ENCODE measurements at places on chromosomes 3 and 15.

GRCh38 chr3:134374105-134374790 is at the start of gene AMOTL2:
AMOTL2 (minus strand) TSS chr3:134374447; CDS start chr3:134371433, 3,014 bp downstream.
- peak within 1 kb of the TSS; percentile 65 for H3K4me3 ChIP-seq
- no peak for DNase-seq
- H3K36me3 ChIP-seq: no peaks in the 10 kb centered on the region
- H3K4me1 ChIP-seq: peaks cover 11% of the 10 kb centered on the region
- no peak within 1 kb of the TSS for H3K27ac ChIP-seq
- peaks cover 51% of the 10 kb centered on the region for H3K27me3 ChIP-seq

GRCh38 chr3:123371859-123372685 is 76.8 kb downstream of the ADCY5 start:
- H3K27ac ChIP-seq: no peak overlapping the region
- no peaks in the 10 kb centered on the region for H3K36me3 ChIP-seq
- H3K4me3 ChIP-seq: no peak overlapping the region
- no peak for DNase-seq

GRCh38 chr3:127422663-127423375 is 135.0 kb upstream of the PRR20G start:
- H3K27me3 ChIP-seq: peaks cover 30% of the 10 kb centered on the region
- no peak for DNase-seq
- H3K4me1 ChIP-seq: no peaks in the 10 kb centered on the region
- H3K27ac ChIP-seq: no peak overlapping the region
- H3K4me3 ChIP-seq: no peak overlapping the region
- H3K36me3 ChIP-seq: no peaks in the 10 kb centered on the region

DNA sequence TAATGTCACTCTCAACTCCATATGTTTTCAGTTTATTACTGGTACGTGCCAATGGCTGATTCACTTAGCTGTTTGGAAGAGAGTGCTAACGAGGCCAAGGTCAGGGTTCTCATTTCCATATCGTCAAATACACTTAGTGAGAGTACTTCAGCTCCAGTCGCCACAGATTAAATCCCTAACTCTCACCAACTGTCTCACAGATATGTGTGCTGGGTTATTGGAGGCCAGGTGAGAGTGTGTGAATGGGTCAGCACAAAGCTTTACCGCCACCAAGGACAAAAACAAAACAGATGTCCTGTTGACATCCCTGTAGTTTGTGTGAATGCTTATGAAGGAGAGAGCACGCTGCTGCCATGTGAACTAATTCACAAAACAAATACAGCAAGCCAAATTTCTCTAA is 133.5 kb upstream of the TBL1XR1 start:
- no peaks in the 10 kb centered on the region for H3K27me3 ChIP-seq
- H3K4me3 ChIP-seq: no peak overlapping the region
- H3K4me1 ChIP-seq: peaks cover 28% of the 10 kb centered on the region
- H3K36me3 ChIP-seq: no peaks in the 10 kb centered on the region
- DNase-seq: no peak
- no peak overlapping the region for H3K27ac ChIP-seq

DNA sequence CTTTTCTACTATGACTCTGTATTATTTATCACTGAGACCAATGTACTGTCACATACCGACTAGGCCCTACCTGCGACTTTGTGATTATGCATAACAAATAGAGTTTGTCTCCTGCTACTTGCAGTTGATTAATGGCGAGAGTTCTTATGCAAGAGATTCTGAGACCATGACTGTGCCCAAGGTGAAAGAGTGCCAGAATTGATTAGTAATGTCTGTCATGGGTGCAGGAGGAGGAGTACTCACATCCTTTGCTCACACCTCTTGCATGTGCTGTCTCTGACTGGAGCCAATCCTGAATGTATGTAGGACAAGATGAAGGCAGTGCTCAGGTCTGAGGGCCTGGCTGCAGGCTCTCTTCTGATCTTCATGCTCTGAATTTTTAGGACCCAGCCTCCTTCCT is 260.7 kb downstream of the THSD4 start:
- no peak for DNase-seq
- no peaks in the 10 kb centered on the region for H3K4me1 ChIP-seq
- no peaks in the 10 kb centered on the region for H3K36me3 ChIP-seq
- H3K27me3 ChIP-seq: peaks cover 10% of the 10 kb centered on the region

DNA sequence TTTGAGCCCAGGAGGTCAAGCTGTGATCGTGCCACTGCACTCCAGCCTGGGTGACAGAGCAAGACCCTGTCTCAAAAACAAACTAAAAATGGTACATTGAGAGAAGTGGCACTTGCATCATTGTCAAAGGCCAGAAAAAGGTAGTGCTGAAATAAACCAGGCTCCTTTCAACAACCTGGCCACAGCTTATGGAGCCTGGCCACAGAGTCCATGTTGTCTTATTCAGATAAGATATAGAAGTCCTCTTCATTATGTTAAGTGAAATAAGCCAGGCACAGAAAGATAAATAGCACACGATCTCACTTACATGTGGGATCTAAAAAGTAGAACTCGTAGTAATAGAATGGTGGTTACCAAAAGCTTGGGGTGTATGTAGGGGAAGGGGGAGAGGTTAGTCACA is 34.8 kb downstream of the EMC4 start:
- H3K4me3 ChIP-seq: no peak overlapping the region
- H3K4me1 ChIP-seq: no peaks in the 10 kb centered on the region
- H3K27ac ChIP-seq: peak overlapping the region; percentile 6
- DNase-seq: no peak

DNA sequence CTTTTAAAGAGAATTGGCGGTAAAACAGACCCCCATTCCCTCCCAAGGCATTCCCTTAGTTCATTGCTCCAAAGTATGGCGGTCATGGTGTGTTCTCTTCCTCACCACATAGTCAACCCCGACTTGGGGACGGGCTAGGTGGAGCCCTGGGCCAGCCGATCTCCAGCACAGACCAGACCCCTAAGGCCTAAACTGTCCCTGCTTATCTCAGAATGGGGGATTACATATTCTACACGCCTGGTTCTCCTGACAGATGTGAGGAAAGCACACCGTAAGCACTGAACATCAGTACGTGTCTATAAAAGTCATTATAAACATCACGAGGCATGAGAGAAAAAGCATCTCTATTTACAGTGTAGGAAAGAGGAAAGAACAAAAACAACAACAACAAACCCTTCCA is 244.5 kb upstream of the STT3B start:
- H3K27ac ChIP-seq: no peak overlapping the region
- H3K4me1 ChIP-seq: no peaks in the 10 kb centered on the region
- H3K36me3 ChIP-seq: no peaks in the 10 kb centered on the region

GRCh38 chr15:73273181-73274002 is 95.4 kb downstream of the HCN4 start:
- peaks cover 4% of the 10 kb centered on the region for H3K4me1 ChIP-seq
- H3K4me3 ChIP-seq: no peak overlapping the region
- H3K36me3 ChIP-seq: no peaks in the 10 kb centered on the region
- no peak for DNase-seq
- no peak overlapping the region for H3K27ac ChIP-seq

DNA sequence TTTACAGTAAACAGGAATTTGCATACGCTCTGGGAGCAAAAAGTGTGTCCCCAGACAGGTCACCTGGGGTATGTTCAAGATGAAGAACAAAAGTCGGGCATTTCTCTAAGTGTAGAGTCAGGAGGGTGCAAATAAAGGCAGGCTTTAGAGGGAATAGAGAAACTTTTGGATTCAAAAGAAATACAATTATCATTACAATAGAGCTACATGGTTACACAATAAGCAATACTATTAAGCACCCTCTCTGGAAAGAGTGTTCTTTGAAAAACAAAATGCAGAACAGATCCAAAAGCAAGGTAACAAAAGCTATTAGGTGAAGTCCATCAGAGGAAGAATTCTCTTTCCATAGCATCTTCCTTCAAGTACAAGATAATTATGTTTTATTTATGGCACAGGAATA is 679.7 kb downstream of the FHIT start:
- H3K4me1 ChIP-seq: peaks cover 1% of the 10 kb centered on the region
- H3K4me3 ChIP-seq: no peak overlapping the region
- no peaks in the 10 kb centered on the region for H3K27me3 ChIP-seq

All from activated B cell treated with CpG ODN at 0.5 μM for 24 hours (primary cell).